ENCODE measurements at places on chromosomes 3 and 15.

- DNase-seq, result no peak
These were observed 25.6 kb downstream of the APBA2 start for GRCh38 chr15:28911310-28911931.

DNA sequence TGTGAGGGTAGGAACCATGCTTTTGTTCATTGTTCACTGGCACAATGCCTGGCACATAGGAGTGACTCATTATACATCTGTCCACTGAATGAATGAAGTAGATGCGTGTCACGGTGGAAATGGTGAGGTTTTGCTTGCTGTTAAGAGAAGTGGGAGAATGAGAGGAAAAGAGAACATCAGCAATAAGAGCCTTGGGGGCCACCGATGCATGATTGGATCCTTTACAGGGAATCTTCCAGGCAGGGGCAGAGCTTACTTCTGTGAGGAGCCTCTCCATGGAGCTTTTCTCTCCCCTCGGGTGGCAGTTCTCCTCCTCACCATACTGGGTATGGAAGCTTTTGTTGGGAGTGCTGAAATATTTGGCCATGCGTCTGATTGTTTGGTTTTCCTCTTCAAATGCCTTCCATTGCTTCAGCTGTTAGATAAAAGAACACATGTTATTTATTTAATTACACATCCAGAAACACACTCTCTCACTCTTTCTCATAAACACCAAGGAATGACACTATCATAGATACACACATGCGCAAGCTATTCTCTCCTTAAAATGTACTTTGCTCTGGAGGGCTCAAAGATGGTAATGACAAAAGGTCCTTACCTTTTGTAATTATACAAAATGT is 78.9 kb upstream of the GSK3B start:
- DNase-seq, result no peak

DNA sequence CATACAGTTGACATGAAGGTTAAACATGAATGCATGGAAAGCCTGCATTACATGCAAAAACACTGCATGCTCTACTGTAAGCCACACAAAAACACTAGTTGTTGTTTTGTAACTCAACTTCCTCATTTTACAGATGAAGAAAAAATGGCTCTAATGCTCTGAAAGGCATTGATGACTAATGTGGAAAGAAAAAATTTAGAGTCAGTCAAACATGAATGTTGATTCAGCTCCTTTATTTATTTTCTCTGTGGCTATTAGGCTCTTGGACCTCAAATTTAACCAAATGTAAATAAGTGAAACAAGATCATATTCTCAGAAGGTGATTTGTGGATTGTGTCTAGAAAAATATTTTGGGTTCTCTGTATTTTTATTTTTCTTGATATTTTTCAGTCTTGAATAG is 336.7 kb upstream of the ZNF717 start:
- DNase-seq, result no peak

- DNase-seq, result no peak
These were observed 10.6 kb downstream of the CHCHD4 start for GRCh38 chr3:14113965-14114635.

GRCh38 chr3:101171681-101172191 is 148.6 kb downstream of the IMPG2 start:
- no peak for DNase-seq

DNA sequence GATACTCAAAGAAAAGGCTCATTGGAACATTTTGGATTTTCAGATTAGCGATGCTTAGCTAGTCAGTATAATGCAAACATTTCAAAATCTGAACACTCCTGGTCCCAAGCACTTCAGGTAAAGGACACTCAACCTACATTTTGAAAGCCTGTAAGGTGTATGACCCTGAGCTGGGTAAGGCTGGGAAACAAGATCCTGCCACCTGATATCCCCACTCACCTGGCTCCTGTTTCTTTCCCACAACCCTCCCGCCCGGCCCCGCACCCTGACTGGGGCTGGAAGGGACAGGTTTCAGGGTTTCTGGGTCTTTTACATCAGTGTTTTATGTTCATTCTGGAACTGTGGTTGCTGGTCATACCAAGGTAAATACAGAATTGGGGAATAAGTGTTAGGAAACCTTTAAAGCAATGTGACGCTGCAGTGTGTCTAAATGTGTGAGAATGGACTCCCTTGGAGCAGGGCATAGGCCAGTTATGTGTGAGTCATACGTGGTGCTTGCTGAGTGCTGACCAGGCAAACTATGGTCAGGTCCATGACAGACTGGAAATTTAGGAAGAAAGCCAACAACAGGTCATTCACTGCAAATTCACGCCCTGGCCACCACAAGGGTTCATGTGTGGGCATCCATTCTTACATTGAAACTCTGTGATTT is 22.9 kb downstream of the CTXND1 start:
- DNase-seq, result no peak

DNA sequence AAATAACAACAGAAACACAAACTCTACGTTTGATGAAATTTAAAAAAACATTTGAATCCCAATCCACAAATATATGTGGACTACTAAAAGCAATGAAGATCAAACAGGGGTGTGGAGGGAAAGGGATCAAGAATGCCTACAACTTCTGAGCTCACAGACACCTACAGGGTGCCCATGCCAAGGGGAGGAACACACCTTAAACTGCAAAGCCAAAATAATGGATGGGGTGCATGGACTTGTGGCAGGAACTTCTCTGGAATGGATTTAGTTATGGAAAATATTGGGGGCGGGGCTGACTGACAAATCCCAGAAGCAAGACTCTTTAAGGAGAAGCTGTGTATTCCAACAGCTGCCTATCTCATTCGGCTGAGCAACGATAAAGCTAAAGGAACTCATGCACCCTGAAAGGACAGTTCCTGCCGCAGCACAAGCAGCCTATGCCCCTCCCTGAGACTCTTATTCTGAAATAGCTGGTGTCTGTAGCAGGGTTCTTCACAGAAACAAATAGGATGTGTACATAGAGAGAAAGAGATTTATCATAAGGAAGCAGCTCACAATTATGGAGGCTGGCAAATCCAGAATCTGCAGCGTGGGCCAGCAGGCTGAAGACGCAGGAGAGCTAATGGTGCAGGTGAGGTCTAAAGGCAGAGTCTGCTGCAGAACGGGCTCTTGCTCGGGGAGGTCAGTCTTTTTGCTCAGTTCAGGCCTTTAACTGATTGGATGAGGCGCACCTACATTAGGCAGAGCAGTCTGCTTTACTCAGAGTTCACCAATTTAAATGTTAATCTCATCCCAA is 24.5 kb upstream of the PLA2G4D start:
- DNase-seq, result no peak

DNA sequence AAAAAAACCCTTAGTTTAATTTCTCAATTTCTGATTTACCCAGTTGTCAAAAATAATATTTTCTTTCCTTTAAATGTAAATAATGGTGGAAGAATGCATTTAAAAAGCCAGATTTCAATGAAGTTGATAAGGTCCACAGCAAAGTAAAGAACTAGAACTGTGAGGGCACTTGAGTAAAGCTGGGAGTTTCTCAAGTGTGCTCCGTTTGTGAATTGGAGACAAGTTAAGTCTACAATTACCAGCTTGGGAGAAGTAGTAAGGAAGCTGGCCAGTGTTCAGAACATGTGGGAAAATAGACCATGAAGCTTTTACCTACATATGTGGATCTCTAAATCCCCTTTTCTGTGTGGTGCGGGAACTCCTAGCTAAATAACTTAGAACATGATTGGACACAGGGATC is 239.4 kb downstream of the OXSM start:
- DNase-seq, result no peak

GRCh38 chr3:160446522-160447056 is 3.0 kb downstream of the TRIM59 start:
- no peak for DNase-seq

DNA sequence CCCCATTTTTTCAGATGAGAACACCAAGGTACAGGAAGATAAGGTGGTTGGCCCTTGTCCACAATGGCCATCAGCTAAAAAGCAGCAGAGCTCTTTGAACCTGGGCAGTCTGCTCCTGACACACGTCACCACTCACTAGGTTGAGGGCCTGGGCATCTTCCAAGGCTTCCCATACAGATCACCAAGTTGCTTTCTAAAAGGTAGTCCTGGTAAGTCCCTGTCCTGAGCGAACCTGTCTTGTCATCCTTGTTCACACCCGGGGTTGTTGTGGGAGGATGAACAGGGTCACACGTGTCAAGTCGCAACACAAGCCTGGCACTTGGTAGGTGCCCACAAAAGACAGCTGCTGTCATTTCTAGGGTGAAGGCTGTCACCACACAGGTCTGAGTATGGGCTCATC is 260.4 kb downstream of the EPHB1 start:
- DNase-seq, result no peak

DNA sequence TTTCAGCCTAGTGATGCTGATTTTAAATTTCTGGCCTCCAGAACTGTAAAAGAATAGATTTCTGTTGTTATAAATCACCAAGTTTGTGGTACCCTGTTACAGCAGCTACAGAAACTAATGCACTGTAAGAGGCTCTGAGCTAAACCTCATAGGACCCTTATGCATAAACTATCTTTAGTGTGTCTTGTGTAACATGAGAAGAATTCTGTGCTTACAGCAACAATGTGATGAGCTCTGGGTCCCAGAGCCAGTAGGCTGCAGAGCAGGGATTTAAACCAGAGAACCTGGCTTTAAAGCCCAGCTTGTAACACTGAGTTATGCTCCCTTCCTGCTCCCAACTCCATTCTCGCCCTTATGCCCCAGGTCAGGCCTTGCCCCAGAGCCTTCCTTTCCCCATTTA is 113.1 kb downstream of the THSD4 start:
- no peak for DNase-seq

DNA sequence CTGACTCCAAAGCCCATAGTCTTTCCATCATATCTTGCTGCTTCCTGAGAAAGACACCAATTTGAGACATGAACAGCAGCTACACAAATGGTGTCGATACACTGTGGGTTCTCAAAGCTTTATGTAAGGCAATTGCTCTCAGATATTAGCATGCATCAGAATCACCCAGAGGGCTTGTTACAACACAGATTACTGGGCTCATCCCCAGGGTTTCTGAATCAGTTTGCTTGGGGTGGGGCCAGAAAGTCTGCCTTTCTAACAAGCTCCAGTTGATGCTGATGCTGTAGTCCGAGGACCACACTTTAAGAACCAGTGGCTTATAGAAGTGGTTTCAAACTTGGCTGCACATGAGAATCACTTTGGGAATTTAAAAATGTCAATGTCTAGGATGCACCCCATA is 86.5 kb downstream of the SEMA6D start:
- no peak for DNase-seq

GRCh38 chr3:31250116-31250777 is 282.5 kb upstream of the STT3B start:
- no peak for DNase-seq

- DNase-seq, result no peak
These were observed 31.9 kb downstream of the CRTC3 start for GRCh38 chr15:90561344-90562244.

- peak; percentile 24 for DNase-seq
These were observed 43.7 kb downstream of the ANKRD28 start for GRCh38 chr3:15754047-15754446.

DNA sequence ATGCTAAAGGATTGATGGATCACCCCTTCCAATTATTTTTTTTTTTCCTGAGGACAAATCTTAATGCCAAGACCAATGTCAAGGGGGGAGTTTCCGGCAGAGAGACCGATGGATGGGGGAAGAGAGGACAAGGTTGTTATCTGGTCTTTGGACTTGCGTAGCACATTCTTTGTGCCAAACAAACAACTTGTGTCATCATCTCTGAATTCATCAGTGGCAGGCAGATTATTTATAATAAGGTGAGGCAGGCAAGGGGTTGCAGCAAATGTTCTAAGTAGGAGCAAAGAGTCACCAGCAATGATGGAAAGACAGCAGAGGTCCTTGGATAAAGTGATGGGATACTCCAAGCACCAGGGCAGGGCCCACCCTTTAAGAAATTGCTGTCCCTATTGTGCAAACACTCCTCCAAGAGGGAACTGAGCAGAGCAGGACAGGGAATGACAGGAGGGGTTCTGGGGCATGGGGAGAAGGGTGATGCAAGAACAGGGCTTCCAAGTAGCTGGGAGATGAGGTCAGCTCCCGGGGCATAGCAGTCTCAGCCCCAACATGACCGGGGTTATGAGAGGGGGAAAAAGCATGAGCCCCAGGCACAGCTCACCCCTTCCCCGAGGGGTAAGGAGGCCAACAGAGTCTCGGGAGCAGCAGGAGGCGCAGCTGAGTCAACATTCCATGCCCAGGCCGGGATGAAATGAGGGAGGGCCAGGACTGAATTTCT is 57.4 kb downstream of the ANXA2 start:
- DNase-seq, result no peak

GRCh38 chr3:119913021-119913420 is 131.1 kb downstream of the NR1I2 start:
- no peak for DNase-seq

DNA sequence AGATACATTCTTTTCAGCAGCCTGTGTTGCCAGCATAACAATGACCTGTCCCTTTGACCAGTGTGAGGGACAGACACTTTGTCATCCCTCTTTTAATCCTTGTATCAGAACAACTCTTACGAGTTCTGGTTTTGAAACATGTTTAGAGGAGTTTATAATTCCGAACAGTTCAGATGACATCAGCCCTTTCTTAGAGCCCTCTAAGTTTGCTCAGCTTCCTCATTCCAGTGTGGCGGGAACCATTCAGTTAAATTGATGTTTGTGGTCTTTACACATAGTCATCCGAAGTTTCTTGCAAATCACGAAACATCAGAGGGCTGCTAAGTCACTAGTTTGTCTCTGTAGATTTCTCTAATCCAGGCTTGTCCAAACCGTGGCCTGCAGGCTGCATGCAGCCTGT is 102.5 kb downstream of the AKAP13 start:
- DNase-seq, result no peak

- DNase-seq, result no peak
These were observed 36.5 kb downstream of the ANAPC13 start for GRCh38 chr3:134449277-134449676.

GRCh38 chr15:49982584-49982983 is 136.4 kb downstream of the ATP8B4 start:
- DNase-seq, result no peak

DNA sequence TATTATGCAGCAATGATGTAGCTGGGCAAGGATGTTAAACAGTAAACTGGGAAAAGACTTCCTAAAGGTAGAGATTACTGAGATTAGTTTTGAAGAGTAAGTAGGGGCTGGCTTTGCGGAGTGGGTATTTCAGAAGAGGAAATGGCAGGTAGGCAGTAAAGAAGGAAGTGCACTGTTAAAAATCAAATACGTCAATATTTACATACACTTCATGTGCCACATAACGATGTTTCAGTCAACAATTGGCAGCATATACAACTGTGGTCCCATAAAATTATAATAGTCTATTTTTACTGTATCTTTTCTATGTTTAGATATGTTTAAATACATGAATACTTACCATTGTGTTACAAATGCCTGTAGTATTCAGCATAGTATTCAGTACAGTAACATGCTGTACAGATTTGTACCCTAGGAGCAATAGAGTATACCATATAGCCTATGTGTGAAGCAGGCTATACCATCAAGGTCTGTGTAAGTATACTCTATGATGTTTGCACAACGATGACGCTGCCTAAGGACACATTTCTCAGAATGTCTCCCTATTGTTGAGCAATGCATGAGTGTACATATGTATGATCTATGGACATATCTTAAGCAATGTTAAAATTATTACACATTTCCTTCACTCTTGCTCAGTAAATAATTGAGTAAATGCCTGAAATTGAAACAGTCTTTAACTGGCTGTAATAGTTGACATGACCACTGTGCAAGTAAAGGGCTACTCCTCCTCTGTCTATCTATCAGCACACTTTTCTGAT is 196.7 kb downstream of the ISL2 start:
- DNase-seq, result peak; percentile 15

- DNase-seq, result no peak
These were observed 23.9 kb downstream of the SEC22C start for GRCh38 chr3:42557854-42558253.
